GM04504 (cell line): ENCODE measurements at places on chromosomes 1 and 21.
A peak's percentile ranks its signal among the peaks of the same experiment; 100 is the strongest.

DNA sequence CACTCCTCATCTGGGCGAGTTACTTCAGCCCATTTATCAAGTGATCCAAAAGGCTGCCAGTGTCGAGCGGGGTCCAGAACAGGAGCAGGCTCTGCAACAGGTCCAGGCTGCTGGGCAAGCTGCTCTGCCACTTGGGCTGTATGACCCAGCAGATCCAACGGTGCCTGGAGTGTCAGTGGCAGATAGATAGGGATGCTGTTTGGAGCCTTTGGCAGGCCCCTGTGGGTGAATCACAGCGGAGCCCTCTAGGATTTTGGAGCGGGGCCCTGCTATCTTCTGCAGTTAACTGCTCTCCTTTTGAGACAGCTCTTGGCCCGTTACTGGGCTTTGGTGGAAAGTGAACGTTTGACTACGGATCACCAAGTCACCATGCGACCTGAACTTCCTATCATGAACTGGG is 7.5 kb downstream of the MMEL1 start:
- DNase-seq, result no peak

- no peak for DNase-seq
Observed at GRCh38 chr1:245686006-245686405, 531.2 kb downstream of the KIF26B start.

DNA sequence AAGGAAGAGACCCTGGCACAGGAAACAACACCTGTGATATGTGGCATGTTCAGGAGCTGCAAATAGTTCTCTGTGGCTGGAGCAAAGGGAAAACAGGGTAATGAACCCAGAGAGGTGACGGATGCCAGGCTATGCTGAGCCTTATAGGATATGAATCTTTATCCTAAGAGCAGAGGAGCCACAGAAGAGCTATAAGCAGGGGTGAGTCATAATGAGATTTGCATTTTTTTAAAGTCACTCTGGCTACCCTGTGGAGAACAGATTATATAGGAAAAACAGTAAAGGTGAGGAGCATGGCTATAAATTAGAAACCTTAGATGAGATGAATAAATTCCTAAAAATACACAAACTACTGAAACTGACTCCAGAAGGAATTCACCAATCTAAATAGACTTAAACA is 12.8 kb upstream of the MPL start:
- DNase-seq, result no peak

DNA sequence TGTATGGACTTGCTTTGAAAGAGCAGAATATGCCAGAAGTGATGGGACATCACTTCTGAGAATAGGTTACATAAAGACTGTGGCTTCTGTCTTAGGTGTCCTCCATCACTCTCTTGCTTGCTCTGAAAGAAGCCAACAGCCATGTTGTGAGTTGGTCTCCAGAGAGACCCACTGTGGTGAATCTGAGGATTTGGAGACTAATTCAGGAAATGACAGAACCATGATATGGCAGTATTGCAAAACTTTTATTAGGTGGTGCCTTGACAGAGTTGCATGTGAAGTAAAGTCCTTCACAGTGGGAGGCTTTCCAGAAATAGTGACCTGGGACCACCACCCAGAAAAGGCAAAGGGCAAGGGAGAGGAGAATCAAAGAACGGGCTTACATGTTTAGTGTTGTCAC is 628.6 kb downstream of the KCNT2 start:
- no peak for DNase-seq

DNA sequence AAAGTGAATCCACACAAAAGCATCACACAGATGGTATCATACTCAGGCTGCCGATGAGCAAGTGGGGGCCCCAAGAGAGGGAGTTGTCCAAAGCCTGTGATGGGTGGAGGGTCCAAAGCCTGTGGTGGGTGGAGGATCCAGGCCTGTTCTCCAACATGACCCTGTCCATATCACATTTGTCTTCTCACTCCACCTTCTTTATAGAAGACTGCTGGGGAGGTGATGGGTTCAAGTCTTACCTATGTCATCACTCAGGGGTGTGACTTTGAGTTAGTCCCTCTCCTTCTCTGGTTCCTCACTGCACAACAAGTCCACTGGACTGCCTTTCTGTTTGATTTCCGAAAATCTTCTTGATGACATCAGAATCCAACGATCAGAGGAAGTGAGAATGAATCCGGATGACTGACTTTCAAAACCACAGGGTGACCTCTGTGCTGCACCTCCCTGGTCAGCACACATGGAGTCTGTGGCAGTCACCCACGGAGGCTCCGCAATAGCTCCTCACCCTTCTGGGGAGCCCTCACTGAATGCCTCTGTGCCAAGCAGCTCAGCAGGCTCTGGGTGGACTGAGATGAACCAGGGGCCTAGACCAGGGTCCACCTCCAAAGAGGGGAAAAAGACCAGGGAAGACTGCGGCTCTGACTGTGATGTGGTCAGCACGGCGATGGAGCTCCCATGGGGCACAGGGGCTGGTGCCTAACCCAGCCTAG is 166.8 kb downstream of the HIVEP3 start:
- DNase-seq, result no peak

- no peak for DNase-seq
Observed at GRCh38 chr1:87829360-87829759, 500.7 kb downstream of the LMO4 start.

DNA sequence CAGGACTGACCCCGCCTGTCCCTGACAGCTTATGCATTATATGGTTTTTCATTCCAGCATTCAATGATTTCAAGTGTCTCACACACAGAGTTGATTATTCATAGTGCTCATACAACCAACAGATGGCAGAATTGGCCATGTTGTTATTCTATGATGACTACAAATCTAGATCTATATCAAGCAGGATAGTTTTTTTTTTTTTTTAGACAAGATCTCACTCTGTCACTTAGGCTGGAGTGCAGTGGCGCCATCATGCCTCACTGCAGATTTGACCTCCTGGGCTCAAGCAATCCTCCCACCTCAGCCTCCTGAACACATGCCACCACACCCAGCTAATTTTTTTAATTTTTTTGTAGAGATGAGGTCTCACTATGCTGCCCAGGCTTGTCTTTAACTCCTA is 40.1 kb upstream of the LRRC8D start:
- no peak for DNase-seq

GRCh38 chr1:94199398-94199797 is 38.0 kb downstream of the ARHGAP29 start:
- DNase-seq, result no peak

- no peak for DNase-seq
Observed at GRCh38 chr1:6222636-6223035, 13.1 kb downstream of the ICMT start.

DNA sequence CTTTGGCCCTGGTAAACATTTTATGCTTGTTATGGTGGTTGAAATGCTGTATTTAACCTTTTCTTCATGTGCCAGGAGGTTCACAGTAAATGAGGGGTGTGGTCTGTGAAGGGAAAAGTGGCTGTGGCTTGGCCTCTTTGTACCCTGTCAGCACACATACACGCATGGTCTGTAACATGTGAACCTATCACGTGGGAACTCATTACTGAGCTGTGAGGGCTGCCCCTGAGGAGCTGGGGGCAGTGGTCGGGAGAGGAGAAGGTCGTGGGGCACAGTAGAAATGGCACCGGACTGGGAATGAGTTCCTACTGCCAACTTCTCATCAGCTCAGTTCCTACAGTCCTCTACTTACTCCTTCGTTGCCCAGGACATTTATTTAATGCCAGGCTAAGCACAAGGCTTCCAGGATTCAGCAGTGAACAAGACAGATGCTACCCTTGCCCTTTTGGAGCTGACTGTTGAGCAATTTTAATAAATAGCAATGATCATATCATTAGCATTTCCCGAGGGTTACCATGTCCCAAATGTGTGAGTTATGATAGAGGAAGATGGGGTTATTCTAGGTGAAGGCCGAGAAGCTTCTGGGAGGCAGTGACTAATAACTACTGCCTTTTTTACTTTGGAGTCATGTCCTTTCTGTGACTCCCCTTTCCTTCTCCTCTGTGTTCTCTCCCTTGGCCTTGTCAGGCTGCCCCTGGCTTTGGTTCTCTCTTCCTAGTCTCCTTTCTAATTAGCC is 38.8 kb downstream of the DDR2 start:
- DNase-seq, result peak; percentile 66

DNA sequence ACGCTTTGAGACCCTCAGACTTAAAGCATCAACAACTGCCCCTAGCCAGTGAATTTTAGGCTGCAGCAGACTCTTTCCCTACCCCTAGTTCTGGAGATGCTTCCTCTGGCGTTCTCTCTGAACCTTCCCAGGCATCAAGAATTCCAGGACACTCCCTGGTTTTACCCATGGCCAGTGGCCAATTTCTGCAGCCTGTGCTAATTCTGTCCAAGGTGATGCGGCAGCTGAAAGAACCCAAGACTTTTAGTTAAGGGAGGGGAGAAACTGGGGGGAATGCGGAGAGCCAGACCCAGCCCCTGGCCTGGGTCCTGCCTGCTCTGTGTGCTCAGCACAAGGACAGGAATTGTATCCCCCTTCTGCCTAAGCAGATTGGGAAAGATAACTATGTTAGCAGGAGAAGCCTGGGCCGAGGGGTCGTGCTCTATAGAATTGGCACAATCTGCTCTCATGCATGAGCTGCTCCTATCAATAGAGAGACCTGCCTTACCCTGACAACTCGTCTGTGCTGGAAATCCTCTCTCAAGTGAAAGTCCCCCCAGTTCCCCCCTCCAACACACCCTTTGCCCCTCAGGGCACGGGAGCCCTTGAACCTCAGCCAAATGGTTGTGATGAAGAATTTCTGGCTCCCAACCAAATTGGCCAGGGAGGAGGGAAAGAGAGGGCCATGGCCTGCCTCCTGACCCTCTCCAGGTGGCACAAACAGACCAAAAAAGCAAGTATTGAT is 5.4 kb upstream of the GJA8 start:
- no peak for DNase-seq

GRCh38 chr1:5996641-5997270 is 4.5 kb upstream of the NPHP4 start:
- no peak for DNase-seq

- DNase-seq, result no peak
Observed at GRCh38 chr1:74145086-74145485, 52.9 kb downstream of the LRRIQ3 start.

DNA sequence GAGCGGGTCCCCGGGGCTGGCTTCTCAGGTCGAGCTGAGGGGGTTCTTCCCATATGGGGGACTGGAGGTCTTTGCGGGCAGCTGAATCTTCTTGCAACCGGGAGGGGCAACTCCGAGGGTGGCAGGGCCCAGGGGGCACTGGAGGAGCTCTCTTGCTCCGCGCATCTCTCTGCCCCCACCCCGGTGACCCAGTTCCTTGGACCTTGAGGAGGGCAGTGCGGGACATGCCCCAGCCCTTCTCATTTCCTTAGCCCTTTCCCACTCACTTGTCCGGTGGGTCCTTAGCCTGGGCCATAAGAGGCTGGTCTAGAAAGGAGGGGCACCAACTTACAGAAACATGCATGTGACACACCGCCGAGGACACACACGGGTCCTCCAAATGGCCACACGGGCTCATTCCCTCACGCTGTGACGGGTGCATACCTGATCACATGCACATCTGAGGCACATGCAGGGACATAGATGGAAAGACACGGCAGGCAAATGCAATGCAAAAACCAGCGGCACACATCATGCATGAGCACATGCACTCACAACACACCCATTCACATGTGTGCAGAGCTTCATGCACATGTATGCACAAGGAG is 630 bp downstream of the HPCA start:
- no peak for DNase-seq

DNA sequence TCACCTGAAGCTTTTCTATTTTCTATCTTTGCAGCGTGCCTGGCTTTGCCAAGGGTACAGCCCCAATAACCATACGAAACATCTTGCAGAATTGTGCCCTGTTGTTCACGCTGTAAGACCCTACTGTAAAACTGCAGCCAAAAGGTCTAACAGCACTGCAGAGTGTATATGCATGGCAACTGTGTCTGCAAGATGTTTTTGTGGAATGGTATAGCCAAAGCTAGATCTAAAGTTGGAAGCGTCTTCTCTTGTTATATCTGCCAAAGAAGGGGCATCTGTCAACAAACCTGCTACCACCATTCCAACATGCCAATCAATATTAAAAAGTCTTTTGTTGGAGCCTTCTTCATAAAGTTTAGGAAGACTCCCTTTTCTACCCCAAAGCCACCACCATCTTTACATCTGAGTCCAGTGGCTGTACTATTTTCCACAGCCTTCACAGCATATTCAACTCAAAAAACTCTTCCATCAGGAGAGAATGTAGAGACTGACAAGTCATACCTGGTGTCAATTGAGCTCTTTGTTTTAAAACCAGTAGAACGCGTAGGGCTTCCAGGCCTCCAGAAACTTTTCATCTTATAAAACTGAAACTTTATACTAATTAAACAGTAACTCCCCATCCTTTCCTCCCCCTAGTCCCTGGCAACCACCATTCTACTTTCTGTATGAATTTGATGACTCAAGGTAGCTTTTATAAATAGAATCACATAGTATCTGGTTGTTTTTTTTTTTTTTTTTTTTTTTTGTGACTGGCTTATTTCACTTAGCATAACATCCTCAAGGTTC is 40.0 kb downstream of the ZSCAN20 start:
- DNase-seq, result no peak

DNA sequence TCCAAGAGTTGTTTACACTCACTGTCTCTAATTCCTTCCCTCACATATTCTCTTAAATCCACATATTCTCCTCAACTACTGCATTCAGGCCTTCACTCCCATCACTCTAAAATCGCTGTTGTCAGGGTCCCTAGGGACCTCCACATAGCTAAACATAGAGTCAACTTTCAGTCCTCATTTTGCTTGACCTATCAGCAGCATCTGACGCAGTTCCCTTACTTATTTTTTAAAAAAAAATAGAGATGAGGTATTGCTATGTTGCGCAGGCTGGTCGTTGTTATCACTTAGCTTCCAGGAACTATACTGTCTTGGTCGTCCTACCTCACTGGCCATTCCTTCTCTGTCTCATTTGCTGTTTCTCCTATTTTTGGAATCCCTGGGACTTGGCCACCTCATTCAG is 11.7 kb upstream of the PLEKHO1 start:
- no peak for DNase-seq

DNA sequence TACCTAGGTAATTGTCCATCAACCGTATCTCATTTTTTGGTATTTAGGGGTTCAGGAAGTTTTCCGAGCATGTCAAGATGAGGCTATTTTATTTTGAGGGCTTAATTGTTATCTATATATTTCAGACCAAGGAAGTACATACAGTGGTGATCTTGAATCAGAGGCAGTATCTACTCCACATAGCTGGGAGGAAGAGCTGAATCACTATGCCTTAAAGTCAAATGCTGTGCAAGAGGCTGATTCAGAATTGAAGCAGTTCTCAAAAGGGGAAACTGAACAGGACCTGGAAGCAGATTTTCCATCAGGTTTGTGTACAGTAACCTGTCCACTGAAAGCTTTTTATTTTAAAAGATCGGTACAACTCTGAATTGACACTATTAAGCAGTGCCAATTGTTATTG is 130.2 kb downstream of the ZMYM4 start:
- DNase-seq, result no peak
